ENCODE measurements at places on chromosomes 3 and 15. TPM values are rescaled to one million over a fixed set of nuclear protein-coding genes. Genes with fewer than 3 reads are reported as not detected.

TERC gene
- total RNA-seq: 78.7 TPM

HIGD2B gene
- total RNA-seq: not detected

SMCO1 gene
- total RNA-seq: not detected

TMEM207 gene
- total RNA-seq: not detected

EPHA3 gene
- total RNA-seq: 0.04 TPM

PLA2G4E gene
- total RNA-seq: 0.14 TPM

GOLGA6L22 gene
- not detected for total RNA-seq

ZNF385D gene
- total RNA-seq: 1.7 TPM

RYR3 gene
- under 0.01 TPM for total RNA-seq

ISLR2 gene
- not detected for total RNA-seq

AMOTL2 gene
- total RNA-seq: 79.5 TPM

ADAMTSL3 gene
- not detected for total RNA-seq

CHST14 gene
- 6.2 TPM for total RNA-seq

ACSBG1 gene
- total RNA-seq: not detected

TWF2 gene
- 96.6 TPM for total RNA-seq

CIDEC gene
- not detected for total RNA-seq

ADPRH gene
- total RNA-seq: 1.0 TPM

All from foreskin keratinocyte (primary cell).